ENCODE measurements at places on chromosomes 2 and 18. TPM values are rescaled to one million over a fixed set of nuclear protein-coding genes. Genes with fewer than 3 reads are reported as not detected.
A peak's percentile ranks its signal among the peaks of the same experiment; 100 is the strongest.

ALK gene
- 0.55 TPM for polyA plus RNA-seq

MC2R gene
- polyA plus RNA-seq = not detected

LYG2 gene
- 1.0 TPM for polyA plus RNA-seq

LRRTM4 gene
- 1.4 TPM for polyA plus RNA-seq

IL36A gene
- not detected for polyA plus RNA-seq

CROCC2 gene
- 0.10 TPM for polyA plus RNA-seq

INPP5D gene
- 6.6 TPM for polyA plus RNA-seq

IL1RN gene
- 3.2 TPM for polyA plus RNA-seq

STARD6 gene
- polyA plus RNA-seq = not detected

GPR45 gene
- polyA plus RNA-seq = not detected

CDH20 gene
- polyA plus RNA-seq = 3.3 TPM

DNA sequence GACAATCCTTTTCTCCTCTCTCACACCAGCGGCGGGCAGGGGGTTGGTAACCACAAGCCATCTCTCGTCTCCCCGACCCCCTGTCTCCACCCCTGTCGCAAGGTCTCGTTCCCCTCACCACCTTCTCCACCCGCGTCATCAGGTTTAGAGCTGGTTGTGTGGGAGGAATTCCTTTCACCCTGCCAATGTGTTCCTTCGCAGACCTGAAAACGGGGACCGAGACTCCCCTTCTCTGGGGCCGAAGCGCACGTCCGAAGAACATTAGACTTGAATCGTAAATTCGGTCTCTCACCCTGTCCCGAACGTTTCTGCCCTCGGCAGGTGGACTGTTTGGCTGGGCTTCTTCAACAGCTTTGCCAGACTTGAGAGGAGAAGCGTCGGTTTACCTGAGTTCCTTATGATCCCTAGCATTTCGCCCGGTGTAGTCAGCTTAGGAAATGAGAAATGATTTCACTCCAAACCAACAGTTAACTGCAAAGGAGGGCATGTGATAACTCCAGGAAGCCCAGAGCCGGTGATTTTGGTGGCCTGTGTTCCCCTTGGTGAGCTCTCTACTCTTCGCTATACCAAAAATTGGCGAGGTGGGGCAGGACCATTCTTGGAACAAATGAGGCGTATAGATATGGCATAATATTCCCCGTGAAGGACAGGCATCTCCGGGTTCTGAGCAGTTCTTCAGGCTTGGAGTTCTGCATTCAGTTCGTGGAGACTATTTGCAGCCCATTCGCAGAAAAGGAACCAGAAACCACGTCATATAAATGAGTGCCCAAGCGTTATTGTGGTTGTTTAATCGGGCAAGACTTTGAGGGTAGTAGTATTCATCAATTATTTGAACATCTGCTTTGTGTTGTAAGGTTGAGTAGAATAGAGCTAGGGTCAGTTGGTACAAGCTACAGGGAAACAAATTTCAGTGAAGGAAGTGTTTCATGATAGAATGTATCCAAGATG lies 694 bp downstream of the CFAP36 start:
- no peak for DNase-seq

DNA sequence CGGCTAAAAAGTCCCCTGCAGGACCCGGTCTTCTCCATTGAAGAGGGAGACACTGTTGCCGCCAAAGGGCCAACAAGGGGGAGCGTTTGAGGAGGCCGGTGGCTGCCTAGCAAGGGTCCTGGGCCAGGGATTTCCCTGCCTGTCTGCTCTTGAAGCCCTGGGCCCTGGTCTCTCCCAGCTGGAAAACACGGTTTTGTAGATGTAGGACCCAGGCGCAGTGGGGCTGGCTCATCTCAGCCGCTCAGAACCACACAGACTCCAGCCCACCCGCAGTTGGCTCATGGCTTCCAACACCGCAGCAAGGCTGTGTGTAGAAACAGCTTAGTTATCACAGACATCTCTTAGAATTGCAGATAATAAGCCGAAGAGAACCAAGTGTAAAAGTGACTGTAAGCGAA lies 57.1 kb upstream of the TWIST2 start:
- no peak for DNase-seq

- DNase-seq = no peak
These were observed 61.0 kb downstream of the LPIN1 start for GRCh38 chr2:11807156-11808015.

GRCh38 chr2:156826341-156826933 lies 390.3 kb downstream of the GPD2 start:
- DNase-seq = peak; percentile 27

DNA sequence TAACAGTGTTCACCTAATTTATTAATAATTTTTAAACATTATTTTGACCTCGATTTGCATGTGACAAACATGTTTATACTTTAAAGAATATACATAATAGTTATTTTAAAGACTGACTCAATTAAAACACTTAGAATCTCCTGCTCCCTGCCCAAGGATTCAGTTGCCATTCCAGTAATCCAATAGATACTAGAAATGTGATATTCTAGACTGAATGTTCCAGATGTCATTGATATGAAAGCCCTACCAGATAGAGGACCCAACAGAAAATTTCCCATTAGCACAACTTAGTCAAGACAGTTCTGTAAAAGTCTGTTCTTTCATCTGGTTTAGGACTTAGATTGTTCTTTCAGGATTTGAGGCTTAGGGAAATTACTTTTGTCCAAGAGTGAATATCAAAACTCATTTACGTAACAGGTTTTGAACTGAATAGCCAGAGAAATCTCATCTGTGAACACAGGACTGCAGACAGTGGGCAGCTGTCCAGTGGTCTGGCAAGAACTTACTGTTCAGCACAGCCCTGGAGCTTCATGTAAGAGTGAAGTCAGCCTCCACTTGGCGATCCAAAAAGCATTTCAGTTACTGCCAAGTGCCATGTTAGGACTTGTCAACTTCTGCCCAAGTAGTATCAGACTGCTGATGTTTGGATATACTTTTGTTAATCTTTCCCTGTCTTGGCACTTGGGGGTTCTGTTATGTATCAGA lies 77.5 kb downstream of the OSBPL6 start:
- DNase-seq = no peak

DNA sequence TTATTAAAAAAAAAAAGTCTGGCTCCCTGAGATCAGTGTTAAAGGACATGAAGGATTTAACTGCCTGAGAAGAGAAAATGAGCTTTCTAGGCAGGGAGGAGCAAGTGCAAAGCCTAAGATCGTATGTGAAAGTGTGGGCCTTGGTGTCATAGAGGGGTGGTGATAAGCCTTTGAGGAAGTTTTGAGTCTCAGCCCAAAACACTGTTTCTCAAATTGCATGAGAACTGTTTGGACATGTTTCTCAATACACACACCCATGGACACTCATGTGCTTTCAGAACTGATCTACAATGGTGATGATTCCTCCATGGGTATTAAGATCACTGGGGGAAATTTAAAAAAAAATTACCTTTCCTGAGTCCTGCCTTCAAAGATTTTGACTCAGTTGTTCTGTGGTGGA lies 336.7 kb upstream of the RND3 start:
- DNase-seq = no peak

- no peak for DNase-seq
These were observed 56.1 kb upstream of the NAB1 start for GRCh38 chr2:190592831-190593230.

GRCh38 chr18:76553715-76554546 lies 58.9 kb upstream of the ZNF516 start:
- no peak for DNase-seq

- DNase-seq = no peak
These were observed 202.0 kb downstream of the SEPTIN10 start for GRCh38 chr2:109411640-109412325.

DNA sequence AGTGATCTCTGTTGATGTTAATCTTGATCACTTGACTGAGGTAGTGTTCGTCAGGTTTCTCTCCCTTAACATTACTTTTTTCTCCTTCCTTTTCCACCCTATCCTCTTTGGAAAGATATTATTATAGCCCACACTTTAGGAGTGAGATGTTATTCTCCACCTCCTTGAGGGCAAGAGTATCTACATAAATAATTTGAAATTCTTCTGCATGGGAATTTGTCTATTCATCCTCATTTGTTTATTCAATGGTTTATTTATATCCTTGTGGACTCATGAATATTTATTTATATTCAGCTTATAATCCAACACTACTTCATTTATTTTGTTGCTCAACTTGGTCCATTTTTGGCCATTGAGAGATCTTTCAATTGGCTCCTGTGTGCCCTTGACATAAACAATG lies 750.4 kb downstream of the EPHA4 start:
- no peak for DNase-seq

- DNase-seq = no peak
These were observed 16.5 kb downstream of the FIGN start for GRCh38 chr2:163719331-163719730.

DNA sequence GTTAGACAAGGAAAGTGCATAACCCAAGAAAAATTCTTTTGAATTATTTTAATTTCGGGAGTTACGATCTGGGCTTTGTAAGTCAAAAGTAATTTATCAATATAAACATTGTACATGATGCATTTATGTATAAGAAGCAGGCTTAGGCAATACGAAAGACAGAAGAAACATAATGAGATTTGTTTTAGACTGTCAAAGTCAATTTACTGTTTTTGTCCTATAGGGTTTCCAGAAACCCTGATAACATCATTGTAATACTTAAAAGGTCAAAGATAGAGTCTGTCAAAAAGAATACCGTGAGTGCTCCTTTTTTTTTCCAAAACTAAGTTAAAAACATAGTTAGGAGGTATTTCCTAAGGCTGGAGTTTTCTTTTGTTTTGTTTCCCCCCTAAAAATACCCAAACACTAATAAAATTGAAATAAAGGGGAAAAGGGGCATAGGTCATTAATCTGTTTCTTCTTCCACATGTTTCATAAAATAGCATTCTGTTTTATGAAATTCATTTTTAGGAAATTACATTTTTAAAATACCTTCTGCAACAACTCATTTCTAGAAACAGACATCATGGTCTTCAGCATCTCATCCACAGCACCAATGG lies 16.1 kb downstream of the C1D start:
- no peak for DNase-seq

DNA sequence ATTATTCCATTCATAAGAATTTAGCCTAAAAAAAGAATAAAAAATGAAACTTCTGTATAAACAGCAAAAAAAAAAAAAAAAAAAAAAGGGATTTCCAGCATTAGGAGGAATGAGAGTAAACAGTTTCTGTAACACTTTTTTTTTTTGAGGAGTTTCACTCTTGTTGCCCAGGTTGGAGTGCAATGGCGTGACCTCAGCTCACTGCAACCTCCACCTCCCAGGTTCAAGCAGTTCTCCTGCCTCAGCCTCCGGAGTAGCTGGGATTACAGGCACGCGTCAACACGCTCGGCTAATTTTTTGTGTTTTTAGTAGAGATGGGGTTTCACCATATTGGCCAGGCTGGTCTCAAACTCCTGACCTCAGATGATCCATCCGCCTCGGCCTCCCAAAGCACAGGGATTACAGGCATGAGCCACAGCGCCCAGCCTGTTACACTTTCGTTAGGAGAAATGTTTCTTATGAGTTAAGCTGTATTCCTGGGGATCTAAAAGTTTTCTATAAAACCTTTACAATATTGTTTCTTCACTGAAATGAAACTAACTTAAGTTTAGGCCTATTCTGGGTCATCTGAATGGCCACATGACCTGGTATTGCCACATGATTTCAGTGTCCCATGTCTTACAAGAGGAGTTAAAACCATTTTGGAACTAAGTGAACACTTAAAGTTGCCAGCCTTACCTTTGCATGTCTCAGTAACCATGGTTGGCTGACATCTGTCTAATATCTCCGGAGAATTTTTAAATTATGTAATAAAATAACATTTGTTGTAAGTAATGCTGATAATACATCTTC lies 17.5 kb downstream of the SMAD2 start:
- no peak for DNase-seq

- DNase-seq = no peak
These were observed at the start of gene FBXO36 for GRCh38 chr2:229922449-229923386. Gene FBXO36 (plus strand): TSS chr2:229922503. CDS start chr2:229922514, 11 bp downstream.

GRCh38 chr2:193518041-193518817 lies 1323.5 kb upstream of the TMEFF2 start:
- no peak for DNase-seq

GRCh38 chr2:33375054-33375453 lies 101.4 kb upstream of the RASGRP3 start:
- DNase-seq = no peak

DNA sequence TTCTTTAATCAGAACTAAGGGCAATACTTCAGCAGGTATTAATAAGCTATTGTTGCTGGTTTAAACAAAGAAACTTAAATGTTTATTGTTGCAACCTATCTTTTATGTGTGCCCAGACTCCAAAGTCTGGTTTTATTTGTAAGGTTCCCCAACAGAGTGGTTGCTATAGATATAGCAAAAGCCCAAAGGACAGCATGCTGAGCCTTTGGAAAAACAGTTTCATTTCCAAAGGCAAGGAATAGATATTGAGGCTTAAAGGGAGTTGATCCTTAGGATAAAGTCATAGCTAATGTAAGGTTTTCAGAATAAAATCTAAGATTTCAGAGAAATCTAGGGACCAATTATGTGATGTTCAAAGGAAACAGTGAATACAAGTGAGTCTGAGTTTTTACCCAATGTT lies 413.2 kb upstream of the SLC14A2 start:
- no peak for DNase-seq

- no peak for DNase-seq
These were observed 43.6 kb downstream of the PPM1B start for GRCh38 chr2:44212302-44212701.

GRCh38 chr18:49016648-49017539 lies 66.1 kb upstream of the SMAD7 start:
- DNase-seq = peak; percentile 50

DNA sequence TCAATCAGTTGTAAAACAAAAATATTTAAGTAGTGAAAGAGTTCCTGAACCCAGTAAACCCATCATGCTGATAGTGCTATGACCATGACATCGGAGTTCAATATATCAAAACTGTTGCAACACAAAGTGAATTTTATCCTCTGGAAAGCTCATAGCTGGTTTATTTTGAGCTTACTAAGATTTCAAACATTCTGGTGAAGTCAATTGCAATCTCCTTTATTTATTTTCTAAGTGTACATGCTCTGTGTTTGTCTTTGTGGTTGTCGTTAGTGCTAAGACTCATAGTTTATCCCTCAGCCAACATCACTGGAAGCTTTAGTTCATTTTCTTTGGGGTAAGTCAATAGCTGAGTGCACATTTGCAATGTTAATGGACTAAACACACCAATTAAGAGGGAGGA lies 91.9 kb downstream of the QPCT start:
- no peak for DNase-seq

- DNase-seq = no peak
These were observed 60.4 kb upstream of the SNTG2 start for GRCh38 chr2:890214-890613.

All from left kidney (tissue), 8 donors.